KG1 (cell line): ENCODE measurements at places on chromosomes 5 and 9.

GRCh38 chr5:36273809-36274526, 27.7 kb downstream of the RANBP3L start:
- no peak for DNase-seq

DNA sequence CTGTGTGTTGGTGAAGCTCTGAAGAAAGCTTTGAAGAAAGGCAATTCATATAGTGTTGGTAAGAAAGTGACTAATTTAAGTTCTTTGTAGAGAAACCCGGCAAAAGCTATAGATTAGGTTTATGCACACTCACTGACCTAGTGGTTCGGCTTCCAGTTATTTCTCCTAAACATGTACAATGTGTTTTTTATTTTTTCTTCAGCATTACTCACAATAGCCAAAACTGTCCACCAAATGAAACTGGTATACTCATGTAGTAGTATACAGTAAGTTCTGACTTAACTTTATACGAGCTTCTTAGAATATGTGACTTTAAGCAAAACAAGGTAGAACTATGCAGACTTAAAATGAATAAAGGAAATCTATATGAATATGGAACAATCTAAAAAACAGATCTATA, 44.8 kb downstream of the PJA2 start:
- no peak for DNase-seq

DNA sequence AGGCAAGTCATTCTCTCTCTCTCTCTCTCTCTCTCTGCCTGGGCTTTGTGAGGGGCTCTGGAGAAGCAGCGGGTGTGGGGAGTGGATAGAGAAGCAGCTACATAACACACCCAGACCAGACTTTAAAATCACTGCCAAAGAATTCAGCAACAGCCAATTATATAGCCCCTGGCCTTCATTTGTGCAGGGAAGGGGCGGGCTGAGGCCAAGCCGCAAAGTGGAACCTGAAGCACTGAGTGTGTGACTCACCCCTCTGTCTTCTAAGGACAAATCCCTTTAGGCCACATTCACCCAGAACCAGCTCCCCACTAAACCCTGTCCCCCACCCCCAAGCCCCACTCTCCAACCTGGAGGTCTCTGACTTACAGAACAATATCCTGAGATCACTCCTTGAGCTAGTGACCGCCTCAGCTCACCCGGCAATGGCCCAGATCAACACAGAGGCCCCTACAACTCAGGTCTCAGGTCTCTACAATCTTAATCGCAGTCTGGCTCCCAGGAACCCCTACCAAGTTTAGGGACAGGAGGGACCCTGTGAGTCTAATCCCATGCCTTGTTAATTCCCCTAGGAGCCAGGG, 6.0 kb downstream of the B4GALT1 start:
- no peak for DNase-seq

DNA sequence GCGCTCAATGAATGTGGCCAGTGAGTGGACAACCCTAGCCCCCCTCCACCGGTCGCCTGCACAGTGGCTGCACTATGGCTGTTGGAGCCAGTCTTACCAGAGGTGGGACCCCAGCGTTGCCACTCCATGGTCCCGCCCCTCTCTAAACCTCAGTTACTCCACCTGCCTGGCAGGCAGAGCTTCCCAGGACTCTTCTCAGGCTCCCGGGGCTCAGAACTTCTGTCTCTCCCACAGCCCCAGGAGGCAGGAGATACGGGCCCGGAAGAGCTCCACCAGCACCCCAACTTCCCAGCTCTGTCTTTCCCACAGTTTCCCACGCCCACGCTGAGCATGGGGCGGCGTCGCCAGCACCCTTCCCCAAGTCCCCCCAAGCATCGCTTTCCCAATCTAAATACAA, 975 bp downstream of the RASGEF1C start:
- no peak for DNase-seq

DNA sequence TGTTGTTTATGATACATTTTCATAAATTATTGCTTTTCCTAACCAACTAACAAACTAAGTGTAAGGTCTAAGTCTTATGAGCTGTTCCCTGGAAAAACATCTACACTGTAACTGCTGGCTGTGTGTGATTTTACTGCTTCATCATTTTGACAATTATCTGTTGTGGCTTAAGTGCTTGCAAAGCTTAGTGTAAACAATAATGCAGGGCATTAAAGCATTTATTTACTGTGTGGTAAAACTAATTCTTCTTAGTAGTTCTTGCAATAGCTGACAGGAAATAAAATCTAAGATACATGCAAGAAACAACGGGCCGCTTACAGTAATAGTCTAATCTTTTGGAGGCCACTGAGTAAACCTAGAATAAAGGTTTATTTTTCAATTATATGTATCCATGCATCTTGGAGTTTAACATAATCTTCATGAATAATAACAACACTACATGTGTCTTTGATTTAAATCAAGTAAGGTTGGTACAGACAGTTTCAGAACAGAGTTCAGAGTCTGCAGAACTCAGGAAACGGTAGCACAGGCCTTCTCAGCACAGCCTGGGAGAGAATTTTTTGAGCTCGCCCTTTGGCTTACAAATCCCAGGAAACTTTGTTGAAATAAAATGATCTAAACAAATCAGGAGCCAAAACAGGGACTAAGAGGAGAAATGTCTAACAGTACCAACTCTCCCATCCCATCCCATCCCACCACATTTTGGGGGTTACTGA, 473.1 kb downstream of the NR2F1-AS1 start:
- no peak for DNase-seq

DNA sequence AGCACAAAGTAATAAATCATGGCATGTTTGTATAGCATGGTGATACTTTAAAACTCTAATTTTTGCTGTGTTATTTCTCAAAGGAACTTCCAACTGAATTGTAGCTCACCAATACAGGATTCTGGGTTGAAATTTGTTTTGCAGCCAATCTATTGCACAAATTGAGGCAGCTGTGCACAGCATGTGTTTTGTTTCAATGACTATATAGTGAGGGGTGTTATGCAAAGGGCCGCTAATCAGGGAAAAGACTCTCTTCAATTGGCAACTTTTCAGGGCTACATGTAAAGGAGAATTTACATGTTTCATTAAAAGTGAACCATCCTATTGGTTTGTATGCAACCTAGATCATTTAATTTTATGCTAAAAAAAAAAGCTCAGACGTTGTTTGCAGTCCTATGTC, 44.6 kb downstream of the PLPPR1 start:
- no peak for DNase-seq

DNA sequence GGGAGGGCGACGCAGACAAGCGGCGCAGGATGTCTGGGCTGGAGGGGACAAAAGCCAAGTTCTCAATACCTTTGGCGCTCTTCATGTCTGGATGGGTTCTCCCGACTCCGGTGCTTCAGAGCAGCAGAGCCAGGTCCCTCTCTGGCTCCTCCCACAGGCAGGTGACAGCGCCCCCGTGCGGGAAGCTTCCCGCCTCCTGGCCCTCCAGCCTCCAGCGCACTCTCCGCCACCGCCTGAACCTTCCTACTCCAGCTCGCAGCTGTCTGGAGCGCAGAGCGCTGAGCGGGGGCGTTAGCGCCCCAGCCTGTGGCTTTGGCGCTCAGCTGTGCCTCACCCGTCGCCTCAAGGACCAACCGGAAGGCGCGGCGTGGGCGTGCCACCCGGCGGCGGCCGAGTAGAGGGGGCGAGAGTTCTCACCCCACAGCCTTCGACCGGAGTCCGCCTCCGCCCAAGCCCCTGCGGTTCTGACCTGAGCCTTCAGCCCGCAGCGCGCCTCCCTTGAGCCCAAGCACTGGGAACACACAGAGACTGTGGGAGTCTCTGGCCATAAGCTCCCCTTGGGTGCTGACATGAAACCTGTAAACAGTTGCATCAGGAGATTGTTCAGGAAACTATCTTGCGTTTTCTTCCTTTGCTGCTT, at the start of gene SLCO4C1:
TSS of gene SLCO4C1 (minus strand) at position 107 of the 640 bp plus-strand sequence. CDS start at position 85, 22 bp downstream.
- DNase-seq, result peak; percentile 23

DNA sequence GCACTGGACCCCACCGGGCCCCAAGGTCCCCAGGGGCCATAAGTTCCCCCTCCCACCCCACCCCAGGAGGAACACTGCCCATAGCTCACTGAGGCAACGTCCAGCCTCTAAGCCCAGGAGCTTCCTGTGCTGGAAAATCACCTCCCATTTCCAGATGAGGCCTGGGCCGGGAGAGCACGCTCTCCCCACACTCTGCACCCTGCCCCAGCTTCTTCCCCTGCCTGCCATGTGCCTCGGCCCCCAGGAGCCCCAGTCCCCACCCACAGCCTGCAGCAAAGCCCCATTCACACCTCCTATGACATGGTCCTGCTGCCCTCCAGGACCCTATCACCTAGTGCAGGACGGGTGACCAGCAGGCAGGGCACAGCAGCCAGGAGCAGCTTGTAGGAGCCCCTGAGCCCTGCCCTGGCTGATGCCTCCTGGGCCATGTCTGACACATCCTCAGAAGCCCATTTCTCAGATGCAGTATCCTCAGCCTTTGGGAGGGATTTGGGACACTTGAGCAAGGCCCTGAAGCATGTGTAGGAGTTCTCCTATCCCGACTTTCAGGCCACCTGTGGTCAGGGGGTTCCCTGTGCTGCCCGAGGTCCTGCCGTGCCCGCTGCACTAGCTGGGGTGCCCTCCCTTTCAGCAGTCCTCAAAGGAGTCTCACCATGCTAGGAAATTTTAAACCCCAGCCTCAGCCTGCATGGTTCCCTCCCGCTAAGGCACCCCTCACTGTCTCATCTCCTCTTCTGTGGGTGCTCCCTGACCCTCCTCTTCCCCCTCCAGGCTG, 119.4 kb upstream of the FOXD4L5 start:
- DNase-seq, result no peak

DNA sequence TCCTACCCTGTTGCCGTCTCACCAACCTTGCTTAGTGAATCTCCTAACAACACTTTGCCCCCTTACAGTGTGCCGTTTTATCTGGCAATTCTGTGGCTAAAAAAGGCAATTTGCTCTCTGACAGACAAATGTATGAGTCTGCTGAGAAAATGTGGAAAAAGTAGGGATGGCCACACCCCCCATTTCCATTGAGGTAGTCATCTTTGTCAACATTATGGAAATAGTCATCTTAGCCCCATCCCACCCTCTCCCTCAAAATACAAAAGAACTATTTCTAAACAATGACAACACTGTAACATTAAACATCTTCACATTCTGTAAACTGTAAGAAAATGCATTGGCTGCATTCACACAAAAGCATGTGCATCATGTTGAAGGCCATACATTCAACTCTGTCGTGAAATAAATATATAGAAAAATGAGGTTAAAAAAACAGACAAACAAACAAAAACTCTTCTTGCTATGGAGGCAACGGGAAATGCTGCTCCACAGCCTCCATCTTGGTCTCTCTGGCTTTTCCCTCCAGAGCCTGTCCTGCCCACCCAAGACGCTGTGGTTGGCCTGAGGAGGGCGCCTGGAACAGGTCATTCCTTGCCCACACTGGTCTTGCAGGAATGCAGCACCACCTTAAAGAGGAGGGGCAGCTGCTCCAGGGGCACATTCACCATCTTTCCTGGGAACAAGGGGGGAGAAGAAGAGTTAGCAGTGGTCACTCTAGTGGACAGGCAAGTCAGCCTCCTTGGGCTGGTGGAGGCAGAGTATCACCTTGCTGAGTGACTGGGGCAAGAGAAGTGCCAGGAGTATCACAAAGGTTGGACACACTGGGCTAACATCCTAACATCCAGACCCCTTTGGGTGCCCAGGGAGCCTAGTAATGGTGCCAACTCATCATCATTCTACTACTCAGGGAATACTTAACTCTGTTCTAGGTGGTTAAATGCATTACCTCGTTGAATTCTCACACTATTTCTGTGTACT, 15.2 kb upstream of the NR5A1 start:
- no peak for DNase-seq

GRCh38 chr5:180519098-180519497, 24.9 kb downstream of the CNOT6 start:
- DNase-seq, result no peak

DNA sequence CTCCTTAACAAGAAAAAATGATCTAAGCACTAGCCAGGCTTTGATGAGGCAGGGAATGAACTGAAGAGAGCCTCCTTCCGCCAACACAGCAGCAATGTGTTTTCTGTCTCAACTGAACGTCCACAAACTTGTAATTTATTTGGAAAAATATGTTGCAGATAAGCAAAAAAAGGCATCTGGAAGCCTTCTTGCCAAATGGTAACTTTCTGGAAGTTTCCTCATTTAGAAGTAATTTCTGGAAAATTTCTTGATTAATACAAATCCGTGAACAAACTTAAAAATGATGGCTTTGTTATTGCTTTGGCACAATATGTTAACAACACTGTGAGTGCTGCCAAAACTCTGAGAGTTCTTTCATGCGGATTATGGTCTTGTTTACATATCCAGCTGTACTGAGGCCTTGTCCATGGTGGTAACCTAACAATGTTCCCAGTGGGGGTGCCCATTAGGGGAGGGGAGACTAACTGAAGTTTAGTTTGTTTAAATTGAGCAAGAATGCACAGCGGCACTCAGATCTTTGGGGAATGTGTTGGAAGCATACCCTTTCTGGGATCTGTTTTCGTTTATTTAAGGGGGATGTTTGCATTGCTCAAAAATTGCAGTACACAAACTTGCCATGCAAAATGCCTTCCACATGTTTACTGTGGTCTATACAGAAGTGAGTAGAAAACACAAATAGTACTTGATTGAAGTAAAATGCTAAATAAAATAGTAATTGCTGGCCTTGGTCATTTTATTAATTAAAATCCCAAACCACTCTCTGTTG, 334.7 kb downstream of the NR2F1-AS1 start:
- no peak for DNase-seq

DNA sequence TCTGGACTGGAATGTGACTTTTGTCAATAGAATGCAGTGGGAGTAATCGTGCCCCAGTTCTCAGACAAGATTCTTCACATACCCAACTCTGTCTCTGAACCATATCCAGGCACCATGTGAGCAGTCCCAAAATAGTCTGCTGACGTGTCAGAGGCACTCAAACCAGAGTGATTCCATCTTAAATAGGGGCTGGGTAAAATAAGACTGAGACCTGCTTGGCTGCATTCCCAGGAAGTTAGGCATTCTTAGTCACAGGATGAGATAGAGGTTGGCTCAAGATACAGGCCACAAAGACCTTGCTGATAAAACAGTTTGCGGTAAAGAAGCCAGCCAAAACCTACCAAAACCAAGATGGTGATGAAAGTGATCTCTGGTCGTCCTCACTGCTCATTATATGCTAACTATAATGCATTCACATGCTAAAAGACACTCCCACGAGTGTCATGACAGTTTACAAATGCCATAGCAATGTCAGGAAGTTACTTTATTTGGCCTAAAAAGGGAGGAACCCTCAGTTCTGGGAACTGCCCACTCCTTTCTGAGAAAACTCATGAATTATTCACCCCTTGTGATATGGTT, 16.9 kb upstream of the PLCXD3 start:
- no peak for DNase-seq

GRCh38 chr5:19902316-19902934, 85.6 kb downstream of the CDH18 start:
- DNase-seq, result no peak

GRCh38 chr9:17280350-17281012, 145.6 kb downstream of the CNTLN start:
- no peak for DNase-seq

GRCh38 chr5:154206311-154206710, 15.8 kb downstream of the GALNT10 start:
- DNase-seq, result no peak

GRCh38 chr5:147167529-147167928, 67.3 kb upstream of the STK32A start:
- DNase-seq, result no peak

GRCh38 chr9:36136894-36137391, 410 bp downstream of the GLIPR2 start:
- DNase-seq, result no peak
